ENCODE measurements at places on chromosomes 3 and 15.

- DNase-seq, result no peak
Measured at GRCh38 chr15:63380151-63380807, 1.4 kb downstream of the CA12 start.

DNA sequence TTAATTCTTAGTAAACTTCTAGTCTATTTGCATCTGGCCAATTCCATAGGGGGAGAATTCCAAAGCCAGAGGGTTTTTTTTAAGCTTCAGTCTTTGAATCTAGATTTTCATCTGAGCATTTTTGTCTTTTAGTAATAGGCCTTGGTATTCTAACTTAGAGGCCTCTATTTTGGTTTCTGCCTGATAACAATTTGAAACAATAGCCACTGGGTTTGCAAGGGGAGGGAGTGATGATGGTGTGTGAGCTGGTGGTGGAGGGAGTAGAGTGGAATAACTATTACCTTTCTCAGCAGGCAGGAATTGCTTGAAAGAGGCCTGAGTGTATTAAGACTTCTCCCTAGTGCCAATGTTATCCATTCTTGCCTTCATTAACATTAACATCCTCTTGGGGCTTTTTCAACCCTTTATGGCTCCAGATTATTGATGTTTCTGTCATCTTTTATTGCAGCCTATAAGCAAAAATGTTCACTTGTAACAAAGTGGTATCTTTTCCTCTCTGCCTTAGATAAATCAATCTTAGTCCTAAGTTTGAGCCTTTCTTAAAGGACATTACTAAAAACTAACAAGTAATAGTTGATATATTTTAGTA, 26.5 kb upstream of the TCF12 start:
- DNase-seq, result no peak

- no peak for DNase-seq
Measured at GRCh38 chr15:25728816-25729215, 134.3 kb downstream of the ATP10A start.

GRCh38 chr3:54047568-54047967, 74.8 kb upstream of the CACNA2D3 start:
- DNase-seq, result no peak

- no peak for DNase-seq
Measured at GRCh38 chr3:152060701-152061100, 187.3 kb downstream of the SUCNR1 start.

DNA sequence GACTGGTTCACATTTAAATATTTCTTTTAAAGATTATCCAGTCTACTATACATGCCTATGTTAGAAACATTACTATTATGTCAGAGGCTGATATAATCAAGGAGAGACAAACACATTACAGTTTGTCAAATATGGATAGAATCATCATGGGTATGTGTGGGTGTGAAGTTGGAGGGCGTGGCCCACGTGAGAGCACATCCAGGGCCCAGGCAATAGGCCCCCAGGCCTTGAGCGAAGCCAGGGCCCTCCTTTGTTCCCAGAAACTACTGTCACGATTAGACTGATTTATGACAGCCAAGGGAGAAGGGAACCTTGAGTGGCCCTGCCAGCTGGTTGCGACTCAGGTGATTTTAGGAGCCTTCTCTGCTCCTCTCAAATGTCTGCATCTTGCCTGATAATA, 26.9 kb upstream of the LDHAL6B start:
- DNase-seq, result no peak

- no peak for DNase-seq
Measured at GRCh38 chr15:84944311-84944710, 37.3 kb upstream of the PDE8A start.

DNA sequence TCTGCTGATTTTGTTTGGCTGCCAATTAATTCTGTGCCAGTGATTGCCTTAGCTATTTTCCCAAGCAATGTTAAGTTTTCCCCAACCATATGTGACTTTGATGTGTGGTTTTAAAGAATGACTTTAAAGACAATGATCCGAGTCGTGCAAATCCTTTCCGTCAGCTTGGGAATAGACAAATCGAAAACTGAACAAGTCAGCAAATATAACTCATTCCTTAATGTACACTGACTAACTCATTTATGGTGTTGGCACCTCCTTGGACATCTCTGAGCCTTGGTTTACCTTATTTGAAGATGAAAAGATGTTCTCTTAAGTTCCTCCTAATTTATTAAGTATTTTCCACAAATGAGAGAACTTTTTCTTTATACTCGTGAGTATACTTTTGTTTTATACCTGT, 249.4 kb upstream of the SLCO3A1 start:
- no peak for DNase-seq

DNA sequence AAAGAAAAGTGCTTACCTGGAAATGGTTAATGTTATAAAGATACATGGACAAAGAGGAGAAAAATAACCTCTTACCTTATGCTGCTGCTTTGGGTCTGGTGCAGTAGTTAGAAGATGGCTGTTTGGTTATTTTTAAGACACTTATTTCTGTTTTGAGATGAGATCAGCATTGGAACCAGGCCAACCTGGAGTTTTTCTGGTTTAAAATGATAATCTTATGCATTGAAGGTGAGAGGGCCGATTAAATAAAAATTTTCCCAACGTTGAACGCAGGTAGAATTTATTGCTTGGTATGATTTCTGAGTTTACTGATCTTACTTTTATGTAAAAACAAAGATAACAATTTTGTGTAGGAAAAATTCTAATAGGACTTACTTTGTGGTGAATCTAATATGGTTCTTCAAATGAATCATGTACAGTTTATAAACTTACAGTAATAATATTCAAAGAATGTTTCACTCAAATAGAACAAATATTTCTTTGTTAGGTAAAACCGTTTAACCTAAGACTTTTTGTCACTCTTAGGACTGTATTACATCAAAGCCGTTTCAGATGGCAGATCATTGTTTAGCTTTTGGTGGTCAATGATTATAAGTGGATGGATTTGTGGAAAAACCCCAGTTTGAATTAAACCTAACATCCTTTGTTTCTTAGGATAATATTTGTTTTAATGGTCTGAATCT, 14.9 kb downstream of the UBE2E2 start:
- peak; percentile 9 for DNase-seq

DNA sequence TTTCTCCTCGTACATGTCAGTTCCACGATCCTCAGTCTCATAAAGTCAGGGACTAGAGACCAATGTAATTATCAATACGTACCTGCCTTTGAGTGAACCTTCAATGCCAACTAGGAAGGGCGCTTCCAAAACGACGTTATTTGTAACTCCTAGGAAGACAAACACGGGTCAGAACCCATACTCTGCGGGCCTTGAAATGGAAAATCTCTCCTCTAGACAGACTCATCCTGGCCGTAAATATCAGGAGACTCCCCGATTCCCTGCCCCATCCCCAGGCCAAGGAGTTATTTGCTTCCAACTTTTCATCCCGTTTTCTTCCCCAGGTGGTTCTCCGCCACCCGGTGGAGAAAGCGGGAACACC, 578 bp downstream of the OIP5 start:
- peak; percentile 64 for DNase-seq

- no peak for DNase-seq
Measured at GRCh38 chr15:86959254-86959653, 879.6 kb downstream of the AGBL1 start.

DNA sequence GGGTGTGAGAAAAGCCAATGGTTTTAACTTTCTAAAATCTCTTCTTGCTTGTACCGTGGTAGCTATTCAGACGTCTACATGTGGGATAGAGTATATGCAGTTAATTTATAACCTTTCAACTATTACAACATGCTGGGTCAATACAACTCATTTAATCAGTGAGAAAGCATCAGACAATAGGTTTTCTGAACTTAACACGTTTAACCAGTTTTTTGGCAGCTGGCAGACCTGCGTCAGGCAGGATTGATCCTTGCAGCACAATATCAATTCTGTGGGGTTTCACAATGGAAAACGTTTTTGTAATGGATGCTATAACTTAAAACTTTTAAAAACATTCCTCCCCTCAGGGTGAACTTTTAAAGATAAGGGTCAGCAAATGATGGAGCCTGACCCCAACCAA, 6.5 kb downstream of the GNB5 start:
- DNase-seq, result no peak

DNA sequence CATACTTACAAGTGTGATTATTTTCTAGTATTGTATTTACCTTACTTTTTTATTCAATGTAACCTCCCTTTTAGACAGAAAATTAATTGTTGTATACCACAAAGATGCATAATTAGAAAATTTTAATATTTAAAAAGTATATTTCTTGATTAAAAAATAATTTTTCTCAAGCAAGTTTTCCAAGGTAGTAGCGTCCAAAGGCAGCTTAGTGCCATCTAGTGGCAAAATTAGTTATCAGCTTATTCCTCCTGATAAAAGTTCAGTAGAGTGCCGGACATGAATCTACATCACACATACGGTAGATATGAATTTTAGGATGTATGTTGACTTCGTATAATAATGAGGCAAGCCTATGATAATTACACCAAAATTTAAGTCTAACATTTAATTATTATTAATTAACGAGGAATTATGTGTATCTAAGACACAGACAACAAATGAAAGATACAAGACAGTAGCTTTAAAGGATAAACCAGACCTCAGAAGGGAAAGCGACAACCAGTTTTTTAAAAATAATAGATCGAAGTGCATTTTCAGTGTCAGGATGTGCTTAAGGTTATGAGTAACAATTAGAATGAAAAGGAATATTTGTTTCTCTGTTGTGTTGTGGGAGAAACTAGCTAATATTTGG, 405.9 kb downstream of the ROBO1 start:
- DNase-seq, result peak; percentile 53

- no peak for DNase-seq
Measured at GRCh38 chr15:37246065-37246464, 145.7 kb upstream of the MEIS2 start.

DNA sequence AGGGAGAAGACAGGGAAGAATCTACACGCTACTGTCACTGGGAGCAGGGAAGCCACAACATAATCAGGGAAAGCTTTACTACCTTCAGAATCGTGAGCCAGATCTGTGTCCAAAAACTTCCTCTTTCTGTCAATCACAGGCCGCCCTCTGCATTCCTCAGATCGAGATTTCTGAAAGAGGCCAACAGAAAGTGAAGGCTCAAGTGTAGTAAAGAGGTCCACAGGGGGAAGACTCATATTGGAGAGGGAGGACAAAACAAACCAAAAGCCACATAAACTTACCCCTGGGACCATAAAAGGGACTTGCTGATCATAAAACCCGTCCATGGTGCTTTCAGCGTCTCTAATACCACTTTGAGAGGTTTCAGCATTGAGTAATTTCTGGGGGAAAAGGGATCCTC, 3.3 kb downstream of the ETV5 start:
- DNase-seq, result no peak

DNA sequence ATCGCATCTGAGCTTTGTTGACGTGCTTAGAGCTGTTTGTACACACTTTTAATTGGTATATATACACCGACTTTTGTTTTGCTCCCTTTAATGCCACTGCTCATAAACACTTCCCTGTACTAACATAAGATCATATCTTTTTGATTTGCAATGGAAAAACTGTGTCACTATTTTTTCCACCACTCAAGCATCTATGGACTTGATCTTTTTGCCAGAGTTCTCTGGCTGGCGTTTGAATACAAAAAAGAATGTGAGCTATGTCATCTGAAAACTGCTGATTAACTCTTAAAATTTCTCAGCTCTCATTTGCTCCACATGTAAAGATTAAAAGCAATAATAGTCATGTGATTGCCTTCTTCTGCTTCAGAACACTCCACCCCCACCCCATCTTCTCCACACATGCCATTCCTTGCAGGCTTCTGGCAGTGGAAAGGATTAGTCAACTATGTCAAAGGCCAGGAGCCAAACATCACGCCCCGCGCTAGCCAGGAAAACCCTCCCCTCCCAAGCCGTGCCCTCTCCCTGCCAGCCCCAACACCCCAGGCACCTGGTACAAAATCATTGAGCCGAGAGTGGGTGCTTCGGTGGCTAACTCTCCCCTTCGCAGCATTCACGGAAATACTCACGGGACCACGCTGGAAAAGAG, 123.4 kb upstream of the MEF2A start:
- DNase-seq, result peak; percentile 96

DNA sequence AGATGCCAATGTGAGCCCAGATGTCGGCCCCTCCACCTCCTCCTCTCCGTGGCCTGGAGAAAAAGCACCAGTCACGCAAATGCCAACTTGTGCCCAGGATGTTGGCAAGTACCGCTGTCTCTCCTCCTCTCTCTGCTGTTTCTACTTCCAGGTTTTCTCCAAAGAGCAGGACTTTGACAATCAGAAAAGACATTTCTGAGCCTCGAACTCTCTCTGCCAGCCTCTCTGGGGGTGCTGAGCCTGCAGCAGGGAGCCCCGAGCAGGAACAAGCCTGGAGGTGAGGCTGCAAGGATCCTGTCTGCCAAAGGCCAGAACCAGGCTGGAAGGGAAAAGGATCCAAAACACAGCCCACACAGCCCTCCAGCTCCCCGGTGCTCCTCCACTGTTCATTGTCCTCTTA, 89.7 kb downstream of the SEC22A start:
- DNase-seq, result no peak

DNA sequence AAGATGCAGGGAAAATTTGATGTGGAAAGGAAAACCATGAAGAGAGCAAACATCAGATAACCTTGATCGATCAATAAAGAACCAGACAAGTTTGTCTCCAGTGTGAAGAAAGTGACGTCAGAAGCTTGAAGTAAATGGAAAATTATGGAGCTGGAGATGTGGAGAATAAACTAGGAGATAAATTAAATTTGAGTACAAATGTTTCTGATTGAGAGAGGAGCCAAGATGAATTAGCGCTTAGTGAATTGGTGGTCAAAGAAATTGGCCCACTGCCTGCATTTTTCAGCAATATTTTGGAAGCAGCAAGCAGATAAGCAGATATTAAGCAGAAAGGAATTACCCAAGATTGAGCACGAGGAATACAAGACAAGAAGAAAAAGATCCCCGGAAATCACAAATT, 567.3 kb upstream of the ZNF385D start:
- no peak for DNase-seq

- DNase-seq, result no peak
Measured at GRCh38 chr15:74171965-74172541, 1.5 kb upstream of the ISLR start.

GRCh38 chr3:120148187-120148949, 54.1 kb upstream of the GSK3B start:
- DNase-seq, result no peak

DNA sequence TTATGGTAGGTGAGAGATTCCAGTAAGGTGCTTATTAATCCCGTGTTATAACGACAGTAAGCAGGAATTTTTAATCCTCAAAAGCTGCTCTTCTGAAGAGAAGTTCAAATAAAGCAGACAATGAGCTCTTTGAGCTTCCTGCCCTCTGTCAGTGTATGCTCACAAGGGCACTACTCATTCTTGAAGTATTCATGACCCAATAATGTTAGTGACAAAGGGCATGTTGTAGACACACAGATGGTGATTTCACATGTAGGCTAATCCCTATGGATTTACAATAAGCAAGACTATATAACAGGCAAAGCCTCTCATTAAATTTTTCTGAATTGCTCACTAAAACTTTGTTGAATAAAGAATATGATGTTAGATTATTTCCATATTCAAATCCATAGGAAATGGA, 578.6 kb downstream of the RSL24D1 start:
- no peak for DNase-seq

Measured in EH (cell line).